Cortex of kidney (tissue), 1 donor: ENCODE measurements at places on chromosomes 7 and 10.

- DNase-seq: no peak
Observed at GRCh38 chr7:4633012-4633411, 49.1 kb upstream of the FOXK1 start.

- no peak for DNase-seq
Observed at GRCh38 chr10:106175760-106176377, 988.6 kb downstream of the SORCS1 start.

DNA sequence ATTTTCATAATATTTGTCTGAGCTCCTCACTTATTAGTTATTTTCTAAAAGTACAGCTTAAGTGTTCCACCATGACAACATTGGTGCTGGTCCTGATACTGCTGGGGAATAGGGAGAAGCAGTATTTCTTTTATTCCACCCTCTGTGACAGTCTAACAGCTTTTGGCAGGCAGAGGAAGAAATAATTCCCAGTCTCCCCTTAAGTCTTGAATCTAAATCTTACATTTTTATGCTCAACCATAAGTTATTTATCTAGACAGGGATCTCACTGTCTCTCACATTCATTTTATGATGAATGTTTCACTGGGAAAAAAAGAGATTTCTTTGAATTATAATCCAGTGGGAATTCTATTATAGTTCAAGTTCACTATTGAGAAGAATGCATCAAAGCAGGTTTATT, 71.5 kb downstream of the MAGI2 start:
- DNase-seq: no peak

DNA sequence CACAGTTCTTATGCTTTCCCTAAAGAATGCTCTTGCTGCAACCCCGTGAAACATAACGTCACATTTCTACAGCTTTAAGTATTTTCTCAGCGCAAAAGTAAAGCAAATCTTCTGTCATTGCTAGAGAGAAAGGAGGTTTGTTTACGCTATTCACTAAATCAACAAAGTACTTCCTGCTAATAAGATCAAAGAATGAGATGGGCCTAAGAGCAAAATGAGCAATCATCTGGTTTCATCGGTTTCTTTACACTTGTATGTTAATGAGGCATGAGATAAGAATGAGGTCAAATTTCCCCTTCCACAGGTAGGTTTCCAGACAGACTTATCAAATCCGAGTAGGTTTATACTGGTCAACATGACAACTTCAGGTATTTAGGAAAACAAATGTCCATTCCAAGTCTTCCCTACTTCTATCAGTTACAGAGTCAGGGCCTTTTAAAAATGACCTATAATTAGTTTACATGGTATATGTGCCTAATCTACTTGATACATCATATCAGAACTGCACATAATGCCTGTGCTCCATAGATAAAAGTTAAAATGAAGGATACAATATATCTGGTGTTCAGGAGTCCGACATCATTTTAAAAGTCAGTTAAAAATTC, 8.4 kb downstream of the USP6NL start:
- no peak for DNase-seq

GRCh38 chr7:50853311-50853710, 70.6 kb upstream of the GRB10 start:
- DNase-seq: no peak

- DNase-seq: no peak
Observed at GRCh38 chr7:68813551-68814080, 784.7 kb upstream of the AUTS2 start.

DNA sequence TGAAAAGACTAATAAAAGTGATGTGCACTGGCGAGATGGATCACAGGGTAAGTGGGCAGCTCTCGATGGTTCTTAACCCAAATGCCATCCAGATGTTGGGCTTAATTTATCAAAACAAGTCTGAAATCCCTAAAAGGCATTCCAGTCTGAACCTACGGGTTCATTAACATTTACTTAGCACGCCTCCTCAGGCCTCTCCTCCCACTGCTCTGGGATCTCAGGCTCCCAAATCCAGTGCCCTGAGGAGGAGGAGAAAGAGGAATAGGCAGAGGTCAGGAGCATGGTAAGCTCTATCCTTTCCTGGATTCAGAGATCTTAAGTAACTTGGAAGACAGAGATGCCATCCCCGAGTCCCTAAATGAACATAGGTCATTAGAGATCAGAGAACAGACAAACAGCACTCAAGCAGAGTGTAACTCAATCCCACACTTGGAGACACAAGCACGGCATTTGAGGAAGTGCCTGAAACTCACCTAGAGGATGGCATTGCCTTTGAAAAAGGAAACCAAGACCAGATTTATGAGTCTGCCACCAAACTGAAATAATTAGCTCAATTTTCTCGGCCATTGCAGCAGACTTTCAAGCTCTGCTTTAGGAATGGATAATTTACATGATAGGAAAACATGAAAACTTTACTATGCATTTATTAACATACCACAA, 140.9 kb downstream of the CXCL12 start:
- no peak for DNase-seq

DNA sequence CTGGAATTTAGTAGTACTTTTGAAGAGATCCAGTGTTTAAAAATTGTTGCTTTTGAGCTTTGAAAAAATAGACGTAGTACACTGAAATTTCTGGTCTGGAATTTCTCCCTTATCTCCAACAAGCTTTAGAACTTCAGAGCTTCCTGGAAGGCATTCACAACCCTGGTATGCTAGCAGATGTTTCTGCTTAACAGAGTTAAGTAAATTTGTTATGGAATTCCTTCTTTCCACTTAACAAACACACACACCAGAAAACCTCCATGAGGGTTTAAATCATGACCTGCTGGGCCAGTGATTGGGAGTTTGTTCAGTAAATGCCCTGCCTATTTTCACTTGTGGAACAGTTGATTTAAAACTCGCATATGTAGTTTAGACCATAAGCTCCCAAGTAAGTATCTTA, 13.7 kb downstream of the ASB15 start:
- no peak for DNase-seq

- no peak for DNase-seq
Observed at GRCh38 chr7:51045319-51046102, 262.8 kb upstream of the GRB10 start.

- no peak for DNase-seq
Observed at GRCh38 chr7:25310896-25311295, 82.6 kb upstream of the NPVF start.

DNA sequence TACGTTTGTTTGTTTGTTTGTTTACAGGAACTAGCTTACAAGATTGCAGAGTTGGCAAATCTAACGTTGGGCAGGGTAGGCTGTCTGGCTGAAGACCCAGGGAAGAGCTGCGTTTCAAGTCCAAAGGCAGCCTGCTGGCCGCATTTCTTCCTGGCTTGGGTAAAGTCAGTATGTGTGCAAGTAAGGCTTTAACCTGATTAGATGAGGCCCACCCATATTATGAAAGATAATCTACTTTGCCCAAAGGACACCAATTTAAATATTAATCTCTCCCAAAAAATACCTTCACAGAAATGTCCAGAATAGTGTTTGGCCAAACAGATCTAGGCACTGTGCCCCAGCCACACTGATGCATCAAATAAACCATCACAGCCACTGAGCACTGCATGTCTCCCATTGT, 228.9 kb upstream of the HABP2 start:
- no peak for DNase-seq

DNA sequence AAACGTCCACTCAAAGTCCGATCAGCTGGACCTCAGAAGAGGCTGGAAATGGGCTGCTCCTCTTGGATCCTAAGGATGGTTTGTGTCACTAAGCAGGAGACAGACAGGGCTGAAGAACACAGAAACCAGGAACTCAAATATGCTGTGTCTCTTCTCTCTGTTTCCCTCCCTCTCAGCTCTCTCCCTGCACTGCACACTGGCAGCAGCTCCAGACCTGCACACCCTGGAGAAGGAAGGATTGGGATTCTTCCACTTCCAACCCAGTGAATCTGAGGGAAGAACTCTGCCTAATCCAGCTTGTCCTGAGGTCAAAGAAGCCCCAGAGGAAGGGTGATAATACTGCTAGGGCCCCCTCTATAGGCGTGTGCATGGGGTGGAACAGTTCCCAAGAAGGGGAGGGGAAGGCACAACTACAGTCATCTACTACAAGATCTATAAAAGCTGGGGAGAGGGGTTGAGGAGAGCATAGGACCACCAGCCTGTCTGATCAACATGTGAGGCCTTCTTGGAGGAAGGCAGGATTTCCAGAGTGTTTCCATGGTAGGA, 22.7 kb upstream of the ZCCHC24 start:
- DNase-seq: no peak

GRCh38 chr10:67804395-67804678, 33.7 kb downstream of the DNAJC12 start:
- DNase-seq: no peak

GRCh38 chr7:49344556-49344955, 420.2 kb downstream of the CDC14C start:
- no peak for DNase-seq

DNA sequence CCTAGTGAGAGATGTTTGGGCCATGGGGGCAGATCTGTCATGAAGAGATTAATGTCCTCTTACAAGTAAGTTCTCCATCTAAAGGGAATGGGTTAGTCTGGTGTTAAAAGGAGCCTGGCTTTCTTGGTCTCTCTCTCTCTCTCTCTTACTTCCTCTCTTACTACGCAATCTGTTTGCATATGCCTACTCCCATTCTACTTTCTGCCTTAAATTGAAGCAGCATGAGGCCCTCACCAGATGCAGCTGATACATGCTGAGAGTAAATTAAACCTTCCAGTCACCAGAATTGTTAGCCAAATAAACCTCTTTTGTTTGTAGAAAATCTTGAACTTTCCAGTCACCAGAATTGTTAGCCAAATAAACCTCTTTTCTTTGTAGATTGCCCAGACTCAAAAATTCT, 884.1 kb downstream of the NRG3 start:
- no peak for DNase-seq

DNA sequence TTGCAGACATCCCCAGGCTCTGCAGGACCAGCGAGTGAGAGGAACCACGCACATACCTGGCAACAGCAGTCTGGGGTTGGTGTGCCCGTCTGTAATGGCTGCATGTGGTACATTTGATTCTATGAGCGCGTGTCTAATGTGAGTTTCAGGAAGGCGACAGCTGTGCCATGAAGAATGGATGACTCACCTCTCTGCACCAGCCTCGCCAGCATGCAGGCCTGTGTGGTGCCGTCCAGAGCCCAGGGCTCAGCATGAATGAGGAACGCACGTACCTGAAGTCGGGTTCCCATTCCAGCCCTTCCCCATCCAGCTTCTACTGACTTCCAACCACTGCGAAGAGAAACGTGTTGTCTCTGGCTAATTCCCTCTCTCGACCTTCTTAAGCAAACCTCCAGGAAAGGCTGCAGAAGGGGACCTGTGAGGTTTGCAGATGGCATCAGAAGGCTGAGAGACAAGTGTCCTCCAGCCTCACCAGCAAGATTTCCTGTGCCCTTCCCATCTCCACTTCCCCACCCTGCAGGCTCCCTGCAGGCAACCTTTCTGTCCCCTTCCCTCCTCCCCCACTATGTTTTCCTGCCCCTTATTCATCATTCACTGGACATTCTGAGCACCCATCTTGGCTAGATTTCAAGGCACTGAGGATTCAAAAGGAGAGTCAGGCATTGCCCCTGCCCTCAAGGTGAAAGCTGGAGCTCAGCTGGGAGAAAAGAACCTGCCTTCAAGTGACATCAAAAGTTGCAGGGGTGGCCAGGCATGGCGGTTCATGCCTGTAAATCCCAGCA, 54.3 kb downstream of the ASB13 start:
- DNase-seq: no peak

GRCh38 chr10:15626937-15627336, 92.8 kb downstream of the ITGA8 start:
- no peak for DNase-seq

GRCh38 chr10:100037758-100038315, 28.1 kb upstream of the DNMBP start:
- no peak for DNase-seq

- DNase-seq: no peak
Observed at GRCh38 chr7:101468546-101469275, 106.0 kb downstream of the COL26A1 start.
